IMR-90 (cell line): ENCODE measurements at places on chromosomes 11 and 22. TPM values are rescaled to one million over a fixed set of nuclear protein-coding genes. Genes with fewer than 3 reads are reported as not detected.

DNA sequence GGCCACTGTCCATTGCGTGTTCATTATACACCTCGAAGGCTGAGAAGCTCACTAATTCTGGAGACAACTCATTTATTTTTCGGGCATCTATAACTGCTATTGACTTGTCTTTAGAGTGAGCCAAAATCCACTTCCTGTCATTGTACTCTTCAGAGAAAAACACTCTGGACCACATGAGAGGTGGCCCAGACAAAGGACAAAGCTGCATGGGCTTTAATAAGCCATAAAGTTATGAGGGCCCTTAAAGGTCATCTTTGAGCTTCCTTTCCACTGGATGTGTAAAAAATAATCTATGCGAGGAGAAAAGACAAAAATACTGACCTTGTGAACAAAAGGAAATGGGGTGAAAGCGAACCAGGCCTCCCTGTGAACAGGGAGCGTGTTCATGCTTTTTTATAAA lies 63.5 kb upstream of the ZC3H12C start:
- DNase-seq: no peak
- no peak overlapping the region for H3K27ac ChIP-seq
- no peaks in the 10 kb centered on the region for H3K27me3 ChIP-seq

DNA sequence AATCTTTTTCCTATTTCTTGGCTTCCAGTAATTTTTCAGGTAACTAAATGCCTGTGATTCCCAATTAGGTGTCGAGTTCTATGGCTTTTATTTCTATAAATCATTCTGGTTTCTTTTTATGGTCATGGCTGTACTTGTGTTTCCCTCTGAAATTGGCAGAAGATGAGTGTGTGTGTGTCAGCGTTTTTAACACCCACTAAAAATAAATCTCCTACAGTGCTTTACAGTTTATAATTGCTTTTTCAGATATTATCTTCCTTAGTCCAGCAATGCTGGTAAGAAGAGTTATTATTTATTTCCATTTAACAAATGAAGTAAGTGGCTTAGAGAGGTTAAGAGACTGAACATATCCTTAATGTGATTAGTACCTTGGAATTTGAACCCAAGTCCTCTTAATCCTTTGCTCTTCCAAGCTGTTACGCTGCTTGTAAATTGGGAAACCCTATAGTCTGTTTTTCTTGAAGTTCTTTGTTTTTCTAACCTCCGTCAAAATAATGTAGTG lies 125.2 kb downstream of the TEAD1 start:
- no peak for DNase-seq
- H3K4me3 ChIP-seq: no peak overlapping the region
- H3K27me3 ChIP-seq: no peaks in the 10 kb centered on the region
- H3K27ac ChIP-seq: no peak overlapping the region
- H3K4me1 ChIP-seq: peaks cover 34% of the 10 kb centered on the region

GRCh38 chr11:45755281-45755859 lies 49.6 kb upstream of the SLC35C1 start:
- H3K4me3 ChIP-seq: no peak overlapping the region
- DNase-seq: no peak
- H3K27ac ChIP-seq: no peak overlapping the region
- H3K36me3 ChIP-seq: no peaks in the 10 kb centered on the region
- H3K27me3 ChIP-seq: peaks cover 40% of the 10 kb centered on the region

DNA sequence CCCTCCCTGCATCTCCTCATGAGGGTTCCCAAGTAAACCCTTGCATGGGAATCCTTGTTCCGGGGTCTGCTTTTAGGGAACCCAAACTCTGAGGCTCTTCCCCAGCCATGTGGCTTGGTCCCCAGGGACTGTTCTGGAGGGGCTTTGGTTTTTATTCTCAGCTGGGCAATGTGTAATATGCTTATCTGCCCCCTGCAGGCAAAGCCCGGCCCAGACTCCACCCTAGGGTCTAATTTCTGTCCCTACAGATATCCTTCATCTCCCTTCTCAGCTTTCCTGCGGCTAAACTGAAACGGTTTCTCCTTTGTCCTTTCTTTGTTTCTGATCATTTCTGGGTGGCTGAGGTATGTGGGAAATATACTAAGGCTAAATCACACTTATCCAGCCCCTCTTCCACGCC lies 37.1 kb downstream of the TST start:
- DNase-seq: no peak
- H3K27me3 ChIP-seq: peaks cover 15% of the 10 kb centered on the region
- H3K4me3 ChIP-seq: no peak overlapping the region
- H3K36me3 ChIP-seq: no peaks in the 10 kb centered on the region
- H3K4me1 ChIP-seq: no peaks in the 10 kb centered on the region

DNA sequence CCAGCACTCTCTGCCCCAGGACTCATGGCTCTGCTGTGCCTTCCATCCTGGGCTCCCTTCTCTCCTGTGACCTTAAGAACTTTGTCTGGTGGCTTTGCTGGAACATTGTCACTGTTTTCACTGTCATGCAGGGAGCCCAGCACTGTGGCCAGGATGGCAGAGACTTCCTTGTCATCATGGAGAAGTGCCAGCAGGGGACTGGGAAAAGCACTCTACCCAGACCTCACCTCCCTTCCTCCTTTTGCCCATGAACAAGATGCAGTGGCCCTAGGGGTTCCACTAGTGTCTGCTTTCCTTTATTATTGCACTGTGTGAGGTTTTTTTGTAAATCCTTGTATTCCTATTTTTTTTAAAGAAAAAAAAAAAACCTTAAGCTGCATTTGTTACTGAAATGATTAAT lies 2.9 kb upstream of the TTC36 start:
- peaks cover 44% of the 10 kb centered on the region for H3K36me3 ChIP-seq
- H3K27ac ChIP-seq: no peak overlapping the region
- no peak for DNase-seq
- H3K27me3 ChIP-seq: no peaks in the 10 kb centered on the region
- peaks cover 2% of the 10 kb centered on the region; the same call in 1 of the 2 replicates for H3K4me1 ChIP-seq
- H3K4me3 ChIP-seq: no peak overlapping the region

GRCh38 chr22:34975721-34976120 lies 90.2 kb upstream of the ISX start:
- no peak overlapping the region for H3K4me3 ChIP-seq
- no peaks in the 10 kb centered on the region for H3K27me3 ChIP-seq
- DNase-seq: no peak
- H3K36me3 ChIP-seq: no peaks in the 10 kb centered on the region

GRCh38 chr22:46830841-46831240 lies 68.4 kb downstream of the TBC1D22A start:
- H3K27ac ChIP-seq: peak overlapping the region; percentile 18; the same call in 1 of the 2 replicates
- H3K36me3 ChIP-seq: no peaks in the 10 kb centered on the region
- no peaks in the 10 kb centered on the region for H3K27me3 ChIP-seq
- peak; percentile 29 for DNase-seq

GRCh38 chr11:1779806-1780699 lies 16.3 kb upstream of the CTSD start:
- no peaks in the 10 kb centered on the region for H3K36me3 ChIP-seq
- no peak for DNase-seq
- peaks cover 3% of the 10 kb centered on the region; the same call in 1 of the 2 replicates for H3K4me1 ChIP-seq
- H3K27me3 ChIP-seq: peaks cover 54% of the 10 kb centered on the region

- H3K4me1 ChIP-seq: no peaks in the 10 kb centered on the region
- no peak overlapping the region for H3K4me3 ChIP-seq
- no peak overlapping the region for H3K27ac ChIP-seq
Observed at GRCh38 chr11:39960206-39960605, 1499.2 kb downstream of the LRRC4C start.

- DNase-seq: no peak
- peaks cover 10% of the 10 kb centered on the region for H3K4me1 ChIP-seq
- H3K36me3 ChIP-seq: peaks cover 8% of the 10 kb centered on the region; the same call in 1 of the 2 replicates
- no peaks in the 10 kb centered on the region for H3K27me3 ChIP-seq
- no peak overlapping the region for H3K27ac ChIP-seq
Observed at GRCh38 chr11:77112641-77113381, 10.2 kb downstream of the OMP start.

DNA sequence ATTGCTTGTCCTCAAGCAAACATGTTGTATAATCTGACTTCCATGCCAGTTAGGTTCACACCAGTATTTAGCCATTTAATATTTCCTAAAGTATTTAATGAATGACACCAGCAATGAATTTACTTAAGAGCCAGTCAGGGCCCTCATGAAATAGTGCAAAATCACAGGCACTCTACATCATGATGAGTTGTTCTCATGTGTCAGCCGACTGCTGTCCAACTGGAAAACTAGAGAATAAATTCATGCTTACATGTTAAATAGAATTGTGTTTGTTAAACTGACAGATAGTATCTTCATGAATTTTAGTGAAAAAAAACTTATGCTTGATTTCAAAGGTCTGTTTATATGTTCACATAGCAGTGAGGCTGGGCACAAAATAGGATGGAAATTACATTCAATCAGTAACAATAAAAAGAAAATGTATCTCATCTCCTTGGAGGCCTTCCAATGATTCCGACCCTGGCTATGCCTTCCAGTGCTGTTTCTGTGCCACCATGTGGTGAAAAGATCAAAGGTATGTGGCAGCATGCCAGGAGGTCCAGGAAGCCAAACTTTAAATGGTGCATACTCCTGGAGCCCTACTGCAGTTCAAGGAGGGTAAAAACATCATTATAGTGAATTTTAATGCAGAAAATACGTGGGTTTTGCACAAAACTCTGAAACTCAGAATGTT lies 45.2 kb downstream of the CTSC start:
- H3K27me3 ChIP-seq: no peaks in the 10 kb centered on the region
- H3K36me3 ChIP-seq: peaks cover 22% of the 10 kb centered on the region
- H3K27ac ChIP-seq: no peak overlapping the region
- peak; percentile 22 for DNase-seq
- peaks cover 2% of the 10 kb centered on the region; the same call in 1 of the 2 replicates for H3K4me1 ChIP-seq
- H3K4me3 ChIP-seq: no peak overlapping the region

- no peak for DNase-seq
- H3K36me3 ChIP-seq: no peaks in the 10 kb centered on the region; the same call in 1 of the 2 replicates
- peaks cover 5% of the 10 kb centered on the region for H3K4me1 ChIP-seq
- H3K27ac ChIP-seq: no peak overlapping the region
- no peaks in the 10 kb centered on the region for H3K27me3 ChIP-seq
- no peak overlapping the region for H3K4me3 ChIP-seq
Observed at GRCh38 chr22:47022475-47022874, 260.0 kb downstream of the TBC1D22A start.

- no peak overlapping the region for H3K27ac ChIP-seq
- H3K27me3 ChIP-seq: peaks cover 9% of the 10 kb centered on the region
- H3K4me1 ChIP-seq: no peaks in the 10 kb centered on the region
- no peaks in the 10 kb centered on the region for H3K36me3 ChIP-seq
- DNase-seq: no peak
Observed at GRCh38 chr11:112481893-112482292, 221.2 kb upstream of the PLET1 start.

DNA sequence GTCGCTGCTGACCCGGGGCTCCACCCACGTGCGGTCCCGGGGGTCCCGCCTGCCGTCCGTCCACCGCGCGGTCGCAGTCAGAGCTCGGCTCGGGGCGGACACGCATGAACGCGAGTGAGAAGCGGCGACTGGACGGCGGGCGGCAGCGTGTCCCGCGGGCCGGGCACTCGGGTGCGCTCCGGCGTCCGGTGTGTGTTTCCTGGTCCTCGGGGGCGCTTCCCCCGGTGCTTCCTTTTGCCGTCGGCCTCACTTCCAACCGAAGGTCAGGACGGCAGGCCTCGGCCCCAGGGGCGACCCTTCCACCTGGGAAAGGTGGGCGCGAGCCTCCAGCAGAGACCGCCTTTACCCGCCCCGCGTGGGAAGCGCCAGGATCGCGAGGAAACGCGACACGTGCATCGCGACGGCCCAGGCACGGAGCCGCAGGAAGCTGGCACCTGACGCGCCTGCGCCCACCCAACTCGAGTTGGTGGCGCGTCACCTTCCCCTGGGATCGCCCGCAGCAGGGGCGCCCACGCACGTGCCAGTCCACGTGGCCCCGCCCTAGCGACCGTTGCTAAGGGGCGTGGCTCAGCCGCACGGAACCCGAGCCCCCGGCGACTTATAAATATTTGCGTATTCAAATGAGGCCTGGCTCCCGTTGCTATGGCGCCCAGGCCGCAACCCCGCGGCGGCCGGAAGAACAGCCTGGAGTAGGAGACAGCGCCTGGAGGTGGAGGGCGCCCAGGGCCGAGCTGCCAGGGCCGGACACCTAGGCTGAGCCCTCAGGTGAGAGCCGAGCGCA lies at the start of gene LRRC56:
LRRC56 (plus strand) TSS at position 687 of the 781 bp plus-strand sequence. CDS start 3,158 bp downstream, outside the sequence.
- H3K4me1 ChIP-seq: peaks cover 16% of the 10 kb centered on the region
- H3K27ac ChIP-seq: peak within 1 kb of the TSS; percentile 31; the same call in 1 of the 2 replicates
- peak within 1 kb of the TSS; percentile 34 for H3K4me3 ChIP-seq
- H3K27me3 ChIP-seq: no peaks in the 10 kb centered on the region
- DNase-seq: peak; percentile 77
- peaks cover 16% of the 10 kb centered on the region; the same call in 1 of the 2 replicates for H3K36me3 ChIP-seq

DNA sequence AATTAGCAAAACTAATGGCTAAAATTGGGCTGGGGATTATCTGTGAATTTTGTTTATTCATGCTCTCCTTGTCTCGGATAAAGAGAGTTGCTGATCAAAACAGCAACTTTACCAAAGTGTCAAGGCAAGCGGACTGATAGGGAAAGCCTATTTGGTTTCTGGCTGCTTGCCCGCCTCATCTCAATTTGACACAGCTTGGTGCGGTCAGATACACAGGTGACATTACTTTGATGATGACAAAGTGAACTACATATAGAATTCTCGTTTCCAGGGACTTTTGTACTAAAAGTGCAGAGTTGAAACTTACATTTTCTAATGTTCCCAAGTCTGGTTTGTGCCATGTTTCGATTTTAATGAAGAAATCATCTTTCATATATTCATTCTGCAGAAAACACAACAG lies 22.8 kb downstream of the PITPNB start:
- no peaks in the 10 kb centered on the region for H3K27me3 ChIP-seq
- DNase-seq: no peak
- H3K36me3 ChIP-seq: peaks cover 44% of the 10 kb centered on the region
- H3K4me1 ChIP-seq: no peaks in the 10 kb centered on the region
- no peak overlapping the region for H3K27ac ChIP-seq

- no peaks in the 10 kb centered on the region for H3K4me1 ChIP-seq
- DNase-seq: no peak
- no peak overlapping the region for H3K4me3 ChIP-seq
- no peak overlapping the region for H3K27ac ChIP-seq
- H3K27me3 ChIP-seq: no peaks in the 10 kb centered on the region
Observed at GRCh38 chr22:40147388-40148176, 30.1 kb upstream of the TNRC6B start.

GRCh38 chr11:17399236-17399635 lies 10.8 kb upstream of the KCNJ11 start:
- no peak for DNase-seq
- peaks cover 9% of the 10 kb centered on the region; the same call in 1 of the 2 replicates for H3K27me3 ChIP-seq
- H3K4me1 ChIP-seq: no peaks in the 10 kb centered on the region
- H3K4me3 ChIP-seq: no peak overlapping the region
- H3K27ac ChIP-seq: no peak overlapping the region
- H3K36me3 ChIP-seq: no peaks in the 10 kb centered on the region

Gene ATF4
- polyA plus RNA-seq: 662 and 949 TPM in 2 replicates

Gene CTSF
- 15.2 and 16.0 TPM in 2 replicates for polyA plus RNA-seq

Gene PAMR1
- polyA plus RNA-seq: 67.5 and 70.7 TPM in 2 replicates

Gene SCUBE2
- polyA plus RNA-seq: 0.43 and 0.53 TPM in 2 replicates

Gene KRTAP5-1
- not detected in 2 replicates for polyA plus RNA-seq

Gene AIFM3
- 0.09 TPM in 2 replicates for polyA plus RNA-seq

Gene CEND1
- polyA plus RNA-seq: 4.0 and 5.0 TPM in 2 replicates

Gene MMP13
- polyA plus RNA-seq: not detected in 2 replicates

Gene XKR3
- not detected in 2 replicates for polyA plus RNA-seq

Gene MPPED2
- 0.10 and 0.11 TPM in 2 replicates for polyA plus RNA-seq

Gene TTC28
- polyA plus RNA-seq: 5.6 TPM in 2 replicates

Gene C11orf91
- 0.10 TPM in 1 of 2 replicates, not detected in the other for polyA plus RNA-seq

Gene MIAT
- 0.29 and 0.65 TPM in 2 replicates for polyA plus RNA-seq
